RWPE2 (cell line): ENCODE measurements at places on chromosomes 5 and 9.

GRCh38 chr5:89095341-89095740 lies 212.4 kb upstream of the MEF2C start:
- no peaks in the 10 kb centered on the region for H3K36me3 ChIP-seq
- no peaks in the 10 kb centered on the region for H3K4me1 ChIP-seq
- H3K4me3 ChIP-seq, result no peak overlapping the region
- no peak overlapping the region for H3K27ac ChIP-seq

DNA sequence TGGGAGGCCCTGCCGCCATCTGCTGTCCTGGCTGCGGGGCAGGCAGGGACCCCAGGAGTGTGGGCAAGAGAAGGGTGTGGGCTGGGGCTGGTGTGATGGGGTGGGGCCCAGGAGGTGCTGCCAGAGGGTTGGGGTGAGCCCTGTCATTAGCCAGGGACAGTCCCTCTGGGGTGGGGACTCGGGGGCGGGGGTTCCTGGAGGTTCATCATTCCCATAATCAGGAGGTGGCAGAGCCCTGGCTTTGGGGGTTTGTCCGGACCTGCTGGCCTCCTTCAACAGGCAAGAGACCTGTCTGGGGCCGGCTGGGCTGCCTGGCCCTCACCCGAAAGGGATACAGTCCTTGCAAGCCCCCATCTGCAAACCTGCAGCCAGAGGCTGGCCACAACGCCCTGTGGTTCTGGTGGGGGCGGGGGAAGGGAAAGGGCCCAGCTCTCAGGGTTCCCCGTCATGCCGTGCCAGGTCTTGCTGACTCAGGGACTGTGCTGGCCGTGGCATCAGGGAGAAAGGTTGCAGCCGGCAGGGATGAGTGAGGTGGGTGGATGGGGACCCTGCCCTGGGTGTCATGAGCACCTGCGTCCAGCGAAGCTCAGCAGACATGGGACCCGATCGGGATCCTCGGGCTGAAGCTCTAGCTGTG lies 65.2 kb downstream of the MRPL36 start:
- H3K4me3 ChIP-seq, result no peak overlapping the region
- H3K27ac ChIP-seq, result no peak overlapping the region
- peak; percentile 70 for DNase-seq
- H3K27me3 ChIP-seq, result no peaks in the 10 kb centered on the region

- H3K27ac ChIP-seq, result no peak overlapping the region
- H3K4me3 ChIP-seq, result peak overlapping the region; percentile 87
- peaks cover 2% of the 10 kb centered on the region for H3K4me1 ChIP-seq
- no peak for DNase-seq
- H3K36me3 ChIP-seq, result no peaks in the 10 kb centered on the region
These were observed 1.3 kb downstream of the GPSM1 start for GRCh38 chr9:136328622-136329041.

DNA sequence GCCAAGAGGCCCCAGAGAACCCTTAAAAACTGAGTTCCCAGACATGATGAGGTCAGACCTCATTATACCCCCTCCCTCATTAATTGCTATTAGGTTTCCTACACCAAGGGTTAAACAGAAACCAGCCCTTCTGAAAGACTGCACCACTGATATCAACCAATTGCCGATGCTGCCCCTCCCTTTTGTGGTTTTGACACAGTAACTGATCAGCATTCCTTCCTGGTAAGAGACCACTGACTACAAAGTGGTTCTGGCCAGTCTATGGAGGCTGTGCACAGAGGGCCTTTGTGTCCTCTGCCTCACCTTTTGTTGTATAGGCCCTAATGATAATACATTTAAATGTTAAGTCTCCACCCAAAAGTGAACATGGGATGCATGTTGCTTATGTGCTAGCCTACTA lies 201.5 kb downstream of the FRMD3 start:
- H3K4me1 ChIP-seq, result no peaks in the 10 kb centered on the region
- DNase-seq, result no peak
- no peaks in the 10 kb centered on the region for H3K36me3 ChIP-seq
- H3K27me3 ChIP-seq, result no peaks in the 10 kb centered on the region

- H3K36me3 ChIP-seq, result peaks cover 100% of the 10 kb centered on the region
- no peak for DNase-seq
- H3K27ac ChIP-seq, result no peak overlapping the region
- no peak overlapping the region for H3K4me3 ChIP-seq
- H3K27me3 ChIP-seq, result no peaks in the 10 kb centered on the region
- peaks cover 35% of the 10 kb centered on the region for H3K4me1 ChIP-seq
These were observed 36.7 kb downstream of the CSNK1A1 start for GRCh38 chr5:149514512-149514911.

GRCh38 chr5:109937951-109938350 lies 248.2 kb downstream of the MAN2A1 start:
- H3K4me3 ChIP-seq, result no peak overlapping the region
- H3K27me3 ChIP-seq, result peaks cover 11% of the 10 kb centered on the region
- no peak overlapping the region for H3K27ac ChIP-seq
- H3K36me3 ChIP-seq, result no peaks in the 10 kb centered on the region

- H3K4me1 ChIP-seq, result peaks cover 16% of the 10 kb centered on the region
- no peak overlapping the region for H3K4me3 ChIP-seq
- H3K27me3 ChIP-seq, result no peaks in the 10 kb centered on the region
- H3K36me3 ChIP-seq, result no peaks in the 10 kb centered on the region
These were observed 7.2 kb upstream of the XPA start for GRCh38 chr9:97704345-97704677.

DNA sequence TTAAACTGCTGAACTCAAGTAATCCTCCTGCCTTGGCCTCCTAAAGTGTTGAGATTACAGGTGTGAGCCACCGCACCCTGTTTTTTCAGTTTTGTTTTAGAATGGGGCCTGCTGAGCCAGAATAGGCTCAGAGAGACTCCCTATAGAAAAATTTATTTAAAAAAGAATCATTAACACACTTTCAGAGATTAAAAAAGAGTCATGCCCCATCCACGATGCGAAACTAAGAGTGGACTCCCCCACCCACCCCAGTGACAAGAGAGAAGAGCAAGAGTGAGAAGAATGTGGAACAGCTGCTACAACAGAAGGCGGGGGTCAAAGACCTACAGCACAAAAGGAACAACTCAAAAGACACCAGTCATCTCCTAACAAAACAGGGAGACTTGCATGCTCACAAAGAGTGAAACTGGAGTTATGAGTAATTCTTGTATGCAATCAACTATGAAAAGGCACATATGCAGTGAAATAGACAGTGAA lies 47.2 kb downstream of the GLDC start:
- no peak for DNase-seq
- H3K36me3 ChIP-seq, result no peaks in the 10 kb centered on the region; the same call in 1 of the 2 replicates
- no peak overlapping the region for H3K4me3 ChIP-seq
- no peaks in the 10 kb centered on the region for H3K4me1 ChIP-seq
- no peaks in the 10 kb centered on the region for H3K27me3 ChIP-seq
- H3K27ac ChIP-seq, result no peak overlapping the region

- no peak overlapping the region for H3K4me3 ChIP-seq
- H3K4me1 ChIP-seq, result peaks cover 12% of the 10 kb centered on the region
- no peak overlapping the region for H3K27ac ChIP-seq
- H3K36me3 ChIP-seq, result peaks cover 22% of the 10 kb centered on the region
- no peak for DNase-seq
These were observed 39.9 kb downstream of the WDR36 start for GRCh38 chr5:111132076-111132475.

DNA sequence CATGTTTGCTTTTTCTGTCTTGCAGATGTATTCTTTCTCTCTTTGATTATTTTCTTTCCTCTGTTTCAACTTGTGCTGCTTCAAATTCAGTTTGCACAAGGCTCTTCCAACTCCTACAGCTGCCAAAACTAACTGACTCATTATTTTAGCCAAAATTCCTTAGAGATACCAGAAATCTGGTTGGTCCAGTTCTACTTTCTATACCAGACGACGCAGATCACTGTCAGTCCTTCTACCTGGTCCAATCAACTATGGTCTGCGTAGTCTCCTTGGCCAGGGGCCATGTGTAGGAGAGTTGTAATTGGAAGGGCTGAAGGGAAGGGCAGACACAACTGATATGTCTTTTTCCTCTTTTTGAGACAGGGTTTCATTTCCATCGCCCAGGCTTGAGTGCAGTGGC lies 51.9 kb upstream of the JAK2 start:
- no peaks in the 10 kb centered on the region for H3K27me3 ChIP-seq
- peak overlapping the region; percentile 41 for H3K27ac ChIP-seq

GRCh38 chr9:89114741-89115140 lies 63.9 kb downstream of the SHC3 start:
- DNase-seq, result no peak
- H3K36me3 ChIP-seq, result no peaks in the 10 kb centered on the region
- H3K4me3 ChIP-seq, result no peak overlapping the region
- H3K4me1 ChIP-seq, result no peaks in the 10 kb centered on the region

DNA sequence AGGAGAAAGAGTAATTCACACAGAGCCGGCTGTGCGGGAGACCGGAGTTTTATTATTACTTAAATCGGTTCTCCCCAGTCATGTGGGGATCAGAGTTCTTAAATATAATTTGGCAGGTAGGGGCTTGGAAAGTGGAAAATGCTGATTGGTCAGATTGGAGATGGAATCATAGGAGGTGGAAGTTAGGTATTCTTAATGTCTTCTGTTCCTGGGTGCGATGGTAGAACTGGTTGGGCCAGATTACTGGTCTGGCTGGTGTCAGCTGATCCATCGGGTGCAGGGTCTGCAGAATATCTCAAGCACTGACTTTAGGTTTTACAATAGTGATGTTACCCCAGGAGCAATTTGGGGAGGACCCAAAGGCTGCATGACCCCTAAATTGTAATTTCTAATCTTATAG lies 4.6 kb upstream of the CERCAM start:
- DNase-seq, result no peak
- no peaks in the 10 kb centered on the region for H3K27me3 ChIP-seq
- H3K4me3 ChIP-seq, result no peak overlapping the region
- H3K36me3 ChIP-seq, result no peaks in the 10 kb centered on the region
- no peaks in the 10 kb centered on the region for H3K4me1 ChIP-seq
